Cerebellar nuclear complex (tissue), 1 donor: ENCODE measurements at places on chromosomes 5 and 9.

- no peak for DNase-seq
Measured at GRCh38 chr5:38433160-38433861, 123.1 kb downstream of the LIFR start.

DNA sequence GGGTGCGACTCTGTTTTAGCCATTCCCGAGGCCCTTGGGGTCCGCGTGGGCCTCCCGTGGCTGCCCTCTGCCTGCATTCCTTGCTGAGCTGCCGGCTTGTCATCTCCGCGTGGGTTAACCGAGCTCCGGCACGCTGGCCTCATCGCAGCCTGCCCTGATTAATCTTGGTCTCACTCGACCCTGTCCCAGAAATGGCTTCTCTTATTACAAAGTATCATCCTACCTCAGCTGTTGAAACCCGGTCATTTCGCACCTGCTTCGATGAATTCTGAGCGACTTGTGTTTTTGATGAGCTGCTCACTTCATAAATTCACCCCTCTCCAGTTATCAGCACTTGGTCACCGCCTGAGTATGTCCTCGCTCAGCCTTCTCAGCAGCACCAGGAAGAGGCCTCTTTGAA, 123.5 kb upstream of the EGFLAM start:
- DNase-seq = no peak

- DNase-seq = no peak
Measured at GRCh38 chr9:78557540-78557939, 260.6 kb downstream of the PSAT1 start.

DNA sequence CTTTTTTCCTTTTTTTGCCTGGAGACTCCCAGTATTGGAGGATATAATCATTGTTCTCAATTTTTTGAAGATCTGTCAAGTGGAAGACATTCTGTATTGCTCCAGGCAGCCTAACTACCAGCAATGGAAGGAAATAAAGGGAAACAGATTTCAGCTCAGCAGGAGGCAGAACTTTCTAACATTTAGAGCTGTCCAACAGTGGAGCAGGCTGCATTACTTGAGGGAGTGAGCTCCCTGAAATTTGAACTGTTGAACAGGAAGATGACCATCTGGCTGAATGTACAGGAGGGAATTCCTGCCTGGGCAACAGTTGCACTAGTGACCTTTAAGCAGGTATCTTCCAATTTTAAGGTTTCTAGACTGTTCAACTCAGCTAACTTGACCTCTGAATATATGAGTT, 1.1 kb upstream of the GAPVD1 start:
- DNase-seq = no peak

GRCh38 chr9:14693251-14693861, at the start of gene ZDHHC21:
TSS of gene ZDHHC21 (minus strand) at chr9:14693432. CDS start at chr9:14674340, 19,092 bp downstream.
- DNase-seq = no peak
